ENCODE measurements at places on chromosomes 1 and 21.

DNA sequence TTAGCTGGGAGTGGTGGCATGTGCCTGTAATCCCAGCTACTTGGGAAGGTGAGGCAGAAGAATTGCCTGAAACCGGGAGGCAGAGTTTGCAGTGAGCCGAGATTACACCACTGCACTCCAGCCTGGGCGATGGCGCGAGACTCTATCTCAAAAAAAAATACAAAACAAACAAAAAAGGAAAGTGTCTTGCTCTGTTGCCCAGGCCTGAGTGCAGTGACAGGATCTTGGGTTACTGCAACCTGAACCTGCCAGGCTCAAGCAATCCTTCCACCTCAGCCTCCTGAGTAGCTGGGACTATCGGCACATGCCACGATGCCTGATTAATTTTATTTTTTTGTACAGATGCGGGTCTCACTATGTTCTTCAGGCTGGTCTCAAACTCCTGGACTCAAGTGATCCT lies 33.3 kb downstream of the DEGS1 start:
- DNase-seq, result no peak

DNA sequence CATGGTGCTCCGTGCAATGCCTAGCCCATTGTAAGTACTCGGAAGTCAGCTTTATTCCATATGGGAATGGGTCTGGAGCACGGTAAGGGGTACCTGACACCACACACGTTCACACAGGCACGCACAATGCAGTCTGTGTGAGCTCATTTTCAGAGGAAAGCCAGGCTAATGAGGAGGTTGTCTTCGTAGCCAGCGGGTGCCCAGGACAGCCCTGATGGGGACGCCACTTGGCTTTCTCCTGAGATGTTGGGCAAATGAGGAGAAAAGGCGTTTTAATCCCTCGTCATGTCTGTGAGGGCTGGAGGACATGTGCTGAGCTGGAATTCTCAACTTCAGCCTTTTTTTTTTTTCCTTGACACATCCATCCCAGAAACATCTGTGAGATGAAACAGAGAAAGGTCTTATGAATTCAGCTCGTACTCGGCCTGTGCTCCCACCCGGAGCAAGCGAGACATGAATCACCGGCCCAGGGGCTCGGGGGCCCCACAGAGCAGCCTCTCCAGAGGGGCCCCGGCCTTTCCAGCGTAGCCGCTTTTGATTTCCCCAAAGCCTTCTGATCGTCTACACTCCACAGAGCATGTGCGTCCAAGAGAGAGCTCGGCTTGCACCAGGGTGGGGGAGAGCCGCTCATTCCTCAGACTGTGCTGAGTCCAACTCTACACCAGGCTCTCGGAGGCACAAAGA lies 125.1 kb downstream of the EPHB2 start:
- no peak for DNase-seq

DNA sequence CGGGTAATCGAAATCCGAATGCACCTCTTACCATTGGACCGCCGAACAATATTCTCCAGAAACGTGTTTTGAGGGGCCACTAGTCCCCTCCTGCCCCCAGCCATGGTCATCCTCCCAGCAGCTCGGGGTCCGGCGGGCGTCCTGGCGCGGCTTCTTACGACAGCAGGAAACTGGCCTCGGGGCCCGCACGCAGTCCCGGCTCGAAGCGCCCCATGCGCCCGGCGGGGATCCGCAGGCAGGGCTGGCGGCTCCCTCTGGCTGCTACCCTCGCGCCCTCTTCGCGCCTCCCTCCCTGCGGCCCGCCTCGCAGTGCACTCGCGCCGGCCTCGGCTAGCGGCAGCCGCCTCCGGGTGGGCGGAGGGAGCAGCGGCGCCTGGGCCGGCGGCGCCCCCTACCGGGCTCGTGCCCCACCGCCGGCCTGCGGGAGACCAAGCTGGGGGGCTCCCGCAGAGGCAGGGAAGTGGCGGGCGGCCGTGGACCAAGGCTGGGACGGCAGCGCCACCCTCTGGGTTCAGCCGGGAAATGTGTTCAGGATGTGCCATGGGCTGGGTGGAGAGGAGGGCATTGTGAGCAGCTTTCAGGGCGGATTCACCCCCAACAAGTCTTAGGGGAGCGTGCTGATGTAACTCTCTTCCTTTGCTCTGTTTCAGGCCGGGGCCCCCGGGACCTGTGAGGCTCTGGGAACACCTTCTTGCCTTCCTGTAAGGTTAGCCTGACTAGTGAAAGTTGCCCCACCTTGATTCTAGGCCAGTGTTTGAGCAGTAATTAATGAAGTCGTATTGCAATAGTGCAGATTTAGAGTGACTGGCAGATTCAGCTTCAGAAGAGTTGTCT lies at the start of gene KCNH1:
TSS of gene KCNH1 (minus strand) at position 313 of the 834 bp plus-strand sequence. CDS start at position 110, 203 bp downstream.
- DNase-seq, result peak; percentile 88

- DNase-seq, result no peak
Observed at GRCh38 chr1:10870493-10871096, 74.1 kb upstream of the CASZ1 start.

- DNase-seq, result peak; percentile 27
Observed at GRCh38 chr1:183472488-183473216, at the start of gene SMG7. Gene SMG7 (plus strand): TSS chr1:183472499. CDS start chr1:183472621, 122 bp downstream.

Data from anterior cingulate cortex (tissue), 58 donors.